T-helper 17 cell (primary cell): ENCODE measurements at places on chromosomes 4 and X. TPM values are rescaled to one million over a fixed set of nuclear protein-coding genes. Genes with fewer than 3 reads are reported as not detected.

DNA sequence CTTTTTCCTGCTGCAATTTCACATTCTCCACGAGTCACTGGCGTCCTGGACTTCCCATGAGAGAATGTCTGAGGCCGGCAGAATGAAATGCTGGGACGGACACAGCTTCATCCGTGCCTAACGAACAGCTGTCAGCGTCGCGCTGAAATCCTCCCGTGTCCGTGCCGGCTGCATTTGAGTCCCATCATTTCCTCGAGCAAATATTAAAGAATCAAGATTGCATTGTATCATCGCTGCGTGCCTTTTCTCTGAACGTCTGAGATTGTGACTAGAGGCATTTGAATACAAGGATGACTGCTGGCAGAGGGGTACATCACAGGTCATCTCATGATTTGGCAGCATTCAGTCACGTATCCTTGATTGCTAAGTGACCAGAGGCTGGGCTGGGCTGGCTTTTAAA, 279.9 kb downstream of the ASMT start:
- no peak for DNase-seq

- no peak for DNase-seq
These were observed 47.4 kb downstream of the ASIC5 start for GRCh38 chr4:155818639-155819038.

GRCh38 chr4:47499700-47500099, 14.6 kb downstream of the ATP10D start:
- DNase-seq, result no peak

DNA sequence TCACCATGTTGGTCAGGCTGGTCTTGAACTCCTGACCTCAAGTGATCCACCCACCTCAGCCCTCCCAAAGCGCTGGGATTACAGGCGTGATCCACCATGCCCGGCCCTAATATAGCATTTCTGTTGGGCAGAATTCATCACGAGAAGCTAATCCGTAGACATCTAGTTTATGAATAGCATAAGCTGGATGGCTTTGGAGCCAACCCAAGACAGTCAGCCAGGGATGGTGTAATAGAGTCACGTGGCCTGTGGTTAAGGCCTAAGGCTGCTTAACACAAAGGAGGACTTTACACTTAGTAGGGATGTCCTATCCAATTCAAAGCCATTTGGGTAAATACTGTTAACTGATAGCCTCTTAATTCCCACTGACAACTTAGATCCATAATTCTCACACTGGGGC, 173.6 kb downstream of the RAP1GDS1 start:
- DNase-seq, result no peak

DNA sequence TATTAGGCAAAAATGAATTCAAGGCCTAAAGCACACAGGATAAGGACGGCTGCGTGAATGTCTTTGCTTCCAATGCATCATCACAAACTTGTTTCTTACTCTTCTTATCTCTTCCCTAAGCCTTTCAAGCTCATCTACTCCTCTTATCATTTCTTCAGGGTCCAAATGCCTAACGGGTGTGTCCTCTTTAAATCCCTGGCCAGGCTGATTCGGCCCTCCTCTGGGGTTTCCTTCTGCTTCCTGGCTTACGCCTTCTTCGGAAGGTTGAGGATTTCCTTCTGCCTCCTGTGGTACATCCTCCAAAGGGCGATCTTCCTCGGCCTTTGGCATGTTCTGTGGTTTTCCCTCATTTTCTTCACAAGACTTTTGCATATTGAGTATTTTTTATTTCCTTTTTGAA, 1.3 kb downstream of the TCEAL8 start:
- DNase-seq, result no peak

P2RY10 gene
- 70.4 TPM for total RNA-seq

KDR gene
- not detected for total RNA-seq

GABRE gene
- 0.42 TPM for total RNA-seq

APELA gene
- total RNA-seq, result not detected

GRCh38 chr4:146638786-146639505, at the start of gene POU4F2:
POU4F2 (plus strand) TSS chr4:146638893; CDS start chr4:146639141, 248 bp downstream.
- DNase-seq, result no peak

CRMP1 gene
- not detected for total RNA-seq

DNA sequence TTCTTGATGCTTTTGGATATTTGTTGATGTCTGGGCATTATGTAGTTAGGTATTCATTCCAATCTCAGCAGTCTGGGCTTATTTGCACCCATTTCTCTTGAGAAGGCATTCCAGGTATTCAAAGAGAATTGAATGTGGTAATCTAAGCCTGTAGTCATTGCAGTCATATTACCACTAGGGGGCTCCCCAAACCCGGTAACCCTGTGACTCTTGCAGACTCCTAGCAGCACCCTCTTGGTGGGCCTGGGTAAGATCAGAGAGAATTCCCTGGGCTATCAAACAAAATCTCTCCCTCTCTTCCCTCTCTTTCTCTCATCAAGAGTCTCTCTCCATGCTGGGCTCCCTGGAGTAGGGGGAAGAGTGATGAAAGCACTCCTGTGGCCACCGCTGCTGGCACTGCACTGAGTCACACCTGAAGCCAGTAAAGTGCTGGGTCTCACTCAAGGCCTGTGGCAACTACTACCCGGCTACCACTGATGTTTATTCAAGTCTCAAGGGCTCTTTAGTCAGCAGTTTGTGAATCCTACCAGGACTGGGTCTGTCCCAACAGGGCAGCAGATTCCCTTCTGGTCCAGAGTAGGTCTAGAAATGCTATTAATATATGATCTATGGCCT, 187.7 kb upstream of the NUDT10 start:
- no peak for DNase-seq

FGF16 gene
- total RNA-seq, result not detected

GRCh38 chr4:79621061-79621460, 213.0 kb upstream of the GK2 start:
- no peak for DNase-seq

DNA sequence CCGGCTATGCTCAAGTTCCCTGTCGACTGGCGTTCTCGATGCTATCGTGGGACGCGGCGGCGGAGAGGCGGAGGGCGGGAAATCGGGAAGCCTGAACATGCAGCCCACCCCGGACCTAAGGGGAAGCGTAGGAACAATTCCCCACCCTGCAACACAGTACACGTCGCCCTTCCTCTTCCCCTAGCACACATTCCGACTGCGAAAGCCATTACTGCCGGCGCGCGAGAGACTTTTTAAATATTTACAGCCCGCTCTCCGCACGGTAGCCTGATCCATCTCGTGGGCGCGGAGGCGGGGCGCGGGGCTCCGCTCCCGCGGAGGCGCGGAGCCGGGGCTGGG, 48.1 kb upstream of the BCOR start:
- DNase-seq, result no peak

GRCh38 chr4:156971165-156971675, 379 bp downstream of the PDGFC start:
- no peak for DNase-seq

GRCh38 chr4:39637586-39638353, 895 bp downstream of the SMIM14 start:
- no peak for DNase-seq

GYPA gene
- total RNA-seq, result not detected

MAGEC2 gene
- not detected for total RNA-seq

KLHL13 gene
- total RNA-seq, result 0.20 TPM

DNA sequence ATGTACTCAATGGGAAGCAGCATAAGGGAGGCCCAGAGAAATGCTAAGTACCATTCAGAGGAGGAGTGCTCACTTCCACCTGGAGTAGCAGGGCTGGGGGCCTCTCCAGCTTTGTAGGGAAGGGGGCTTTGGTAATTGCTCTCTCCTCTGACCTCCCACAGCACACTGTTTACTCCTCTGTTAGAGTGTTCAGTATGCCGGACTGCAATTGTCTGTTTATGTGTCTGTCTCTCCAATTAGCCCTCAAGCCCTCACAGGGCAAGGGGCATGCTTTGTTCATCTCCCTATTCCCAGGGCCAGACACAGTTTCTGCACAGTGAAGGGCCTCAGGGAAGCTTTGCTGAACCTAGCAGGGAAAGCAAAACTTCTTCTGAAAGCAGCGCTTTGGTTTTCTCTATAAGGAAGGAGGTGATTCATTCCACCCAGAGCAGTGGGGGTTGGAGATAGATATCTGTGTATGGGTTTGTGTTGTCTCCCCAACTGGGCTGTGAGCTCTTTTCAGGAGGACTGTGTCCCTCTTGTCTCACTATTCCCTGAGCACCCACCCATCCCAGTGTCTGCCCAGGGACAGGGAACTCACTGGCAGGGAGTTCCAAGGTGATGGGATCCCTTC, 50.0 kb upstream of the VMA21 start:
- no peak for DNase-seq
